Stimulated activated CD8-positive, alpha-beta memory T cell treated with anti-CD3 and anti-CD28 coated beads, Interleukin-2, amount 100 ng/mL, for 1 hour (primary cell): ENCODE measurements at places on chromosomes 1 and 21.

DNA sequence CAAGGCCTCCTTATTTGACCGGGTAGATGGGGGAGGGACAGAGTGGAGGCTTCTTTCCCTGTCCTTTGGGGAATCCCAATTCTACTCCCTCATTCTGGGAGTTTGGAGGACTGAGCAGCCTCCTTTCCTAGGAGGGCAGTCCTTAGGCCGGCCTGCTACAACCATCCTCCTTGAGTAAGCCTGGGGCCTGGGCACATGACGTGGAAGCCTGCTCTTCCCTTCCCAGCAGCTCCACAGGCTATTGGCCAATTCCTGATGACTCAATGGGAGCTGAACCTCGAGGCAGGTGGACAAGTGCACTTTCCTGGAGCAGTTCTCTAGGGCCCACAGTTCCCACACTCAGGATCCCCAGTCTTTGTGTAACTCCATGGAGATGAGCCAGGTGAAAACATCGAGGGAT, 3.1 kb downstream of the KCNA10 start:
- DNase-seq = no peak

DNA sequence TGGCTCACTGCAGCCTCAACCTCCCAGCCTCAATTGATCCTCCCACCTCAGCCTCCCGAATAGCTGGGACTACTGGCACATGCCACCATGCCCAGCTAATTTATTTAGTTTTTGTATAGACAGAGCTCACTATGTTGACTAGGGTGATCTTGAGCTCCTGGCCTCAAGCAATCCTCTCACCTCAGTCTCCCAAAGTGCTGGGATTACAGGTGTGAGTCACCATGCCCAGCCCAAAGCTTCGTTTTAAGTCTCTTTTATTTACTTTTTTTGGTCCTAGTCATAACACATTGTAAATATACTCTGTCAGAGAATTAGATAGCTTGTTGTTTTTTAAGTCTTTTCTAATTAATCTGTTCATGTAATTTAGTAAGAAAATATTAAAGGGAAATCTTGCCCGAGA, 42.8 kb downstream of the KCNK1 start:
- no peak for DNase-seq

DNA sequence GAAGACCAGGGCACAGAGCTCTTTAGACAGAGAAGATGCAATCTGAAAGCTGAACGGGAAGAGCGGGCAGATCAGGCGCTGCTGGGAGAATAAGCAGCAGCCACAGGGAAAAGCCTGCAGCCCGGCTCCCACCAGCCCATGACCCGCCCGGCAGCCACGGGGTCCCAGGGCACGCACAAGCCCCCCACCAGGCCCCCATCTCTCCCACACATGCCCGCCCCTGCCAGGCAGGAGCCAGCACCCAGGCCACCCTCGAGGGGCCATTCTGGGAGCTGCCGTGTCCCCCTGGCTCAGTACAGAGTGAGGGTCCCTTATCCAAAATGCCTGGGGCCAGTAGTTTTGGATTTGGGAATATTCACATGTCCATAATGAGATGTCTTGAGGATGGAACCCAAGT, 16.3 kb downstream of the SLC19A1 start:
- DNase-seq = no peak

- DNase-seq = no peak
These were observed 10.3 kb downstream of the WLS start for GRCh38 chr1:68221980-68222373.

DNA sequence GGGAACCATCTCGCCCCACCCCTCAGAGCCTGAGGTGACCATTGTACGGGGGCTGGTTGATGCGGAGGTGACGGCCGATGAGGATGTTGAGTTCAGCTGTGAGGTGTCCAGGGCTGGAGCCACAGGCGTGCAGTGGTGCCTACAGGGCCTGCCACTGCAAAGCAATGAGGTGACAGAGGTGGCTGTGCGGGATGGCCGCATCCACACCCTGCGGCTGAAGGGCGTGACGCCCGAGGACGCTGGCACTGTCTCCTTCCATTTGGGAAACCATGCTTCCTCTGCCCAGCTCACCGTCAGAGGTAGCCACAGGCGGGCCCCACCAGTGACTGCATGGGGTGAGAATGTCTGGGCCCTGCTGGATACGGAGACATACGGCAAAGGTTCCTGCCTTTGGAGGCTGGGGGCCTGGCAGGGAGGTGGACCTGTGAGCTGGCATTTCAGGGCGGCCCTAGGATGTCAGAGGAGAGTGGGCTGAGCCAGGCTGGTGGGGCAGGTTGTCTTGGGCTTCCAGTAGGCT, 98.5 kb downstream of the TRIM11 start:
- no peak for DNase-seq

- DNase-seq = peak; percentile 52
These were observed 79.9 kb downstream of the MORN1 start for GRCh38 chr1:2311184-2312032.

GRCh38 chr1:197807216-197807615, 31.9 kb upstream of the DENND1B start:
- DNase-seq = no peak

DNA sequence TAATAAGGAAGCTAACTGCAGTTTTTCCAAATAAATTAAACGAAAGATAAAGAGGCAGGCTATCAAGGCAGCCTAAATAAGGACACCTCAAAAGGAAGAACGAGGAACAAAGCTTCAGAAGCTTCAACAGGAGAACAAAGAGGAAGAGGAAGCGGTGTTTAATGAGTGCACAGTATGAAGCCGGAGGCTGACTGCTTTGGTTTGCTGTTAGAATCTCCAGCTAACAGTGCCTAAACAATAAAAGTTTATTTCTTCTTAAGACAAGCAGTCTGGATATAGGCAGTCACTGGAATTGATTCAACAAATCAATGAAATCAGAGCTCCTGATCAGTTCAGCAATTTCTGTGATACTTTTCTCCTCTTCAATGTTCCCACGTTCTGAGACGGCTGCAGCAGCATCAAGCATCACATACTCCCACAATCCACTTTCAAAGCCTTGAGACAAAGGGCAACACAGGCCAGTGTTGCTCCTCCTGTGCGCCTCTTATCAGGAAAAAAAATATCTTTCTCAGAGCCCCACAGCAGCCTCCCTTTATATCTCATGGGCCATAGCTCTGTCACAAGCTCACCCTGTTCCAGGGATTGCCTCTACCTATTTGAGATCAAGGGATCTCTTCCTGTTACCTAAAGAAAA, 365.6 kb upstream of the ST6GALNAC5 start:
- DNase-seq = no peak

- no peak for DNase-seq
These were observed 280 bp downstream of the CREB3L4 start for GRCh38 chr1:153968000-153968363.

DNA sequence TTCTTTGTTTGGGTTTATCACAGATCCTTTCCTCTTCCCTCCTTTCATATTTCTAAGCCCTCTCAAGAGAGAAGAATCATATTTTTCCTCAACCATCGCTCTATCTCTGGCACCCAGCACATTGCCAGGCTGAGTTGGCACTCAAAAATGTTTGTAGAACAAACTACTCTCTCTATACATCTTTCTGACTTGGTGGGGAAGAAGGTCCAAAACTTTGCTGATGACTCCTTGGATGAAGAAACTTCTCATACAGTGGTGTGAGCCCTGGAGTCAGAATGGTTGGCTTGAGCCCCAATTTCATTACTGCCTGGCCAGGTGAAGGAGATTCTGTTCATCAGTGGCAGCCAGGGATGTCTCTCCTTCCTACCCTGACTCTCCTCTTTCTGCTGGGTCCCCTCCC, 11.9 kb downstream of the ALX3 start:
- no peak for DNase-seq

DNA sequence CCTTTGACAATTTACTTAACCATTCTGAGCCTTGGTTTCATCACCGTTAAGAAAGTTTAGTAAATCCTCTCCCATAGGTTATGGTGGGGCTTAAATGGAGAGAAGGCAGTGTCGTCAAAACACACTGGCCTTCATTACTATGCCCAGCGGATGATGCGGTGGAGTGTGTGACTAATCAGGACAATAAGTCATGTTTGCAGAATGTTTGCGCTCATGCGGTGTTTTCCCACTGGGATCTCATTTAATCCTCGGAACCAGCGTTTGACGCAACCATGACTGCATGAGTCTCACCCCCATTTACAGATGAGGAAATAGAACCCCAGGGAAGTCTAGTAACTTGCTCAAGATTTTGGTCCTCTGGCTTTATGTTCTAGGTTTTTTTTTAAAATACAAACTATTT, 17.5 kb downstream of the SLC26A9 start:
- no peak for DNase-seq

DNA sequence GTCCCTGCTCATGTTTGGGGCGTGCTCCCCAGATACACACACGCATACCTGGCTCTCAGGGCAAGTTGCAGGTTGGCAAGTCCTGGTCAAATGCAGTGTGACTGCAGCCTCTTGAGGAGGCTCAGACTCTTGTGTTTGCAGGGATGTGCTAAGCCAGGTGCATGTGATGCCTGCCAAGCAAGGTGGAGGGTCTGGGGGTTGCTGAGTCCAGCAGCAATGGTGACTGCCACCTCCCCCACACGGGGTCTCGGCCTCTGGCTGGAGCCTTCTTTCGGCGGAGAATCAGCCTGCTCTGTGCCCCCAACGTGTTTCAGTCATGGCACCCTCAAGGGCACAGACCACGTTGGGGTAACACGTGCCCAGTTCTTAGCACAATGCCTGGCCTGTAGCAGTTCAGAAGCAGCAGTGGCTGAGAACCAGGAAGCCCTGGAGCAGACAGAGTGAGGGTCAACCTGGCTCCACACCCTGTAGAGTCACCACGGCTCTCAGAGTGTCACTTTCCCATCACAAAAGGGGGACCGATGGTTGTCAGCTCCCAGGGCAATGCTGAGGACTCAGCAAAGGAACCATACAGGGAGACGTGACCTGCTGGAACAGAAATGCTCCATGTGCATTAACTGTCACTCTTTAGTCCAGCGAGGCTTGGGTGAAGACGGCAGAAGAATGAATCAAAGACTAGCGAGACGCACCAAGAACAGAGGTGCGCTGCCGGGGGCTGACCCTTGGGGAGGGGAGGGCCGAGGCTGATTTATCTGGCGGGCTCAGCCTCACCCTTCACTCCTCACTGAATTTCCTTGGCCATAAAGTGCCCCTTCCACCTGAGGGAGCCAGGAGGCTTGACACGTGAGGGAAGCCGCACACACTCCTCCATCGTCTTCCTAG, 109.0 kb downstream of the PGBD5 start:
- DNase-seq = no peak

- no peak for DNase-seq
These were observed 94.9 kb downstream of the NAV1 start for GRCh38 chr1:201633811-201634210.

DNA sequence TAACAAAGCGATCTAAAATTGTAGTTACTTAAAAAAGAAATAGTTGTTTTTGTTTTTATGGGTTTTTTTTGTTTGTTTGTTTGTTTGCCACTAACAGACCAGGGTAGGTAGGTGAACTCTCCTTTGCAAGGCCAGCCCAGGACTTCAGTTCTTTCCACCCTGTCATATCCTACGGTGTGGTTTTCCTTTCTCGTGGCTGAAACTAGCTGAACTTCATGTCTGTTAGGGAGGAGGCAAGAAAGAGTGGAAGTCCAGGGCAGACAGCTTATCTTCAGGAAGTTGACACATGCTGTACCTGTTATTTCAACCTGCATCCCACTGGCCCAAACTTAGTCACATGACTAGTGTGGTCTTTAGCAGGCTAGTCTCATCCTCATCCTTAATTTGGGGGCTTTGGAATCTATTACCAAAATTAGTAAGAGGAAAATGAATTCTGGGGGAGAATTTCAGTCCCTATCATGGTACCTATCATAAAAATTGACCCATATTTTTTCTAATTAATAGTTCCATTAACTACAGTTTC, 62.9 kb upstream of the LRRC7 start:
- DNase-seq = no peak

- DNase-seq = no peak
These were observed 40.6 kb downstream of the ST6GALNAC3 start for GRCh38 chr1:76115171-76115570.

GRCh38 chr1:208534599-208534897, 290.4 kb upstream of the PLXNA2 start:
- no peak for DNase-seq

DNA sequence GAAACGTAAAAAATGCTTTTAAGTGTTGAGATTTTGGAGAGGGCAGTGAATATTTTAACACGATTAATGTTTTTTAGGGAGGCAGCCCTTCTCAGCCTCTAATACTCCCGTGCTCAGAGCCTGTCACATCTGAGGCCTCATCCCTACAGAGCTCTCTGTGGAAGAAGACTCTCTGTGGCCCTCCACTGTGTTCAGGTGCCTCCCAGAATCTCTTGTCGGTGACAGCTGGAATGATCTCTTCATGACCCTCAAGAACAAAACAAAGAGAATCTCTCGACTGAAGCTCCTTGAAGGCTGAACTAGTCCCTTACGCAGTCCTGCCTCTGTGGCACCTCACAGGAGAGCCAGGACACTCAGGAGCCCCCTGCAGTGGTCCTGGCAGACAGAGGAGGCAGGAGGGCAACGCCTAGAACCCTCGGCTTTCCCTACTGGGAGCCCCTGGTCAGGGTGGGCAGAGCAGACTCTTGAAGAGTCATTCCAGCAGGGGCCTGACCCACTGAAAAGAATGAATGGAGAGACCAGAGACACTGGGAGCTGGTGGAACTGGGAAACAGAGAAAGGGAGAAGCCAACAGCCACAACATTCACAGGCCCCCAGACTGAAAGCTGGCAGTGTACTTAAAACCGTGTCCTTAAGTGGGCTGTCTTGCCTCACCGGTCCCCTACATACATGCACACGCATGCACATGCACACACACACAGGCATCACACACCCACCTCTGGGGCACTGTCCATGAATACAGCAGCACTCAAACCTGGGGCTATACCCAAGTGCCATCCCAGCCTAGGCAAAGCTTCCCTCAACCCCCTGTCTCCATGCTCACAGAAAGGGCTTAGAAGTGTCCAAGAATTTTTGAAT, 67.5 kb upstream of the ANGPTL1 start:
- no peak for DNase-seq

DNA sequence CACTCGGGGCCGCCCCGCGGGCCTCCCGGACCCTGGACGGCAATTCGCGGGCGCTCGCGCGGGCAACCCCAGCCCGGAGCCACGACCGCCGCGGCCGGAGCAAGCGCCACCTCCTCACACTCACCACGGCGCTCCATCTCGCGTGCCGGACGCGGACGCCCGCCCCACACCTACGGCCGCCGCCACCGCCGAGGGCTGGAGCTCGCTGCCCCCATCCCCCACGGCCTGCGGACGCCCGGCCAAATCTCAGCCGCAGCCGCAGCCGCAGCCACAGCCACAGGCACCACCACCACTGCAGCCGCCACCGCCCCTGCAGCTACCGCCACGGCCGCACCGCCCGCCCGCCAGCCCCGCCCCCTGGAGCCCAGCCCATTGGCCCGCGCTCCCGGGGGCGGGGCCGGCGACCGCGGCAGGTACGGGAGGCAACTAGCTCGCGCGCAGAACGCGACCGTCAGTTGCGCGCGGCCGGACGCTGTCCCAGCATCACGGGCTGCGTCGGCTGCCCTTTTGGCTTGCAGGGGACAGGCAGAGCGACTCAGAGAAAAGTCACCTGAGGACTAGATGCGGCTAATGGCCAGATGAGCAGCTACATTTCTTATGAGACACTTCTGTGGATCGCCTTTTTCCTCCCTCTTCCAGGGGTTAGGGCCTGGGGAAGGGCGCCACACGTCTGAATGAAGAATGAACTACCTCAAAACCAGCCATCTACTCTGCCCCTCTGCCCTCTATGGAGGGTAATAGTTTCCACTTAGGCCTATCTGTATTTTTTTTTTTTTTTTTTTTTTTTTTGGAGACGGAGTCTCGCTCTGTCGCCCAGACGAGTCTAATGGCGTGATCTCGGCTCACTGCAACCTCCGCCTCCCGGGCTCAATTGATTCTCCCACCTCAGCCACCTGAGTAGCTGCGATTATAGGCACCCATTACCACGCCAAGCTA, at the start of gene ARHGAP29:
TSS of gene ARHGAP29 (minus strand) at position 294 of the 936 bp plus-strand sequence. CDS start 5,973 bp downstream, outside the sequence.
- no peak for DNase-seq

- peak; percentile 45 for DNase-seq
These were observed 820 bp upstream of the TTF2 start for GRCh38 chr1:117059334-117059677.

GRCh38 chr1:187408212-187409004, 579.7 kb downstream of the PLA2G4A start:
- no peak for DNase-seq
